ENCODE measurements at places on chromosomes 2 and 18. TPM values are rescaled to one million over a fixed set of nuclear protein-coding genes. Genes with fewer than 3 reads are reported as not detected.
A peak's percentile ranks its signal among the peaks of the same experiment; 100 is the strongest.

DNA sequence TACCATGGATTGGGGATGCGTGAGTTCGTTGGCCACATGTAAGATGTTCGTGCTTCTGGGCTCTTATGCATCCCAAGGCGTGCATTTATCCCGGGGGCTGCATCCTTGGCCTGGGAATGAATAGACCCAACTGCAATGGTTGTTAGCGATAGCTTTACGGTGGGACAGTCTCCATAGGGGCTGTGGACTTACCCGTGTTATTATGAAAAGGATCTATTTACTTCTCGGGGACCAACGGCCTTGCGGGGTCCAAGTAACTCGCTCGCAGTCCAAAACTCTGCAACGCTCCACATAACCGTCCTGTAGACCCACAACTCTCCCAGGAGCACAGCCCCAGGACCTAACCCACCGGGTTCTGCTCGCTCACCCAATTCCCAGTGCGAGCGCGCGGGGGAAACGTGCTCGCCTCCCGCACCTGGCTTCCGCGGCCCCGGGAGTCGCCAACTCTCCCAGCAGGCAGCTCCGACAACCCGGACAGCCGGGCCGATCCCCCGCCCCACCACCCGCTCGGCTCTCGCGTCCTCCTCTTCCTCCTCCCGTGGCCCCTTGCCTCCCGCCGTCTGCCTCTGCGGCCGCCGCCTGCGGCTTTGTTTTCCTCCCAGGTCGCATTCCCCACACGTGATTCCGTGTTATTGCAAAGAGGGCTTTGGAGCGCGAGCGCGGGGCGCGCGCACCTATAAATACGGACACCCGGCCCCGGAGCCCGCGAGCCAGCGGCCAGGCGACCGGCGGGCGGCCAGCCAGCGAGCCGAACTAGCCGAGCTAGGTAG, at the start of gene CABLES1:
TSS of gene CABLES1 (plus strand) at position 706 of the 770 bp plus-strand sequence. CDS start 278 bp downstream, outside the sequence.
- H3K27me3 ChIP-seq = no peaks in the 10 kb centered on the region
- peaks cover 36% of the 10 kb centered on the region for H3K4me1 ChIP-seq
- peak; percentile 68 for DNase-seq
- H3K4me3 ChIP-seq = peak within 1 kb of the TSS; percentile 93
- peaks cover 40% of the 10 kb centered on the region for H3K36me3 ChIP-seq

DNA sequence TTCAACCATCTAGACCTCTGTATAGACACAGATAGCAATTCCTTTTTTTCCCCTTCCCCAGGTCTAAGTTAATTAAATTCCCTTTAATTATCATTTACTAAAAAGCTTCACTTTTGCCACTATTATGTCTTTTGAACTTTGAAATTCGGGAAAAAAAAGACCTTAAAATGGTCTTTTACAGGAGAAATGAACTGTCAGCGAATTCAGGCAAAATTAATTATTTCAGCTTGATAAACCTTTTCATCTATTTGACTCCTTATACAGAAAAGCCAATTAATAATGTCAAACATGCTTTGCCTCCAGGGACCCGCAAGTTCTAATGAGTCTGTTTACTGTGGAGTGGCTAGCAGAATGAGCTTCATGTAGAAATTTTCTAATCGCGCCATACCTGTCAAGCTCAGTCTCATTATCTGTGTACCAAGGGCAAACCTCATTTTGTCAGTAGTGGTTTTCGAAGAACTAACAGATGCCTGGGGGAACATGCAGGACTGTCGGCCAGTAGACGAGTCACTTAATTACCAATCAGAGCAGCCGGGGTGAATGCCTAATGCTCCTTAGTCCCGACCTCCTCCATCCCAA, 287.7 kb downstream of the INSIG2 start:
- no peak overlapping the region for H3K4me3 ChIP-seq
- H3K4me1 ChIP-seq = peaks cover 34% of the 10 kb centered on the region
- no peaks in the 10 kb centered on the region for H3K36me3 ChIP-seq
- H3K27me3 ChIP-seq = no peaks in the 10 kb centered on the region

DNA sequence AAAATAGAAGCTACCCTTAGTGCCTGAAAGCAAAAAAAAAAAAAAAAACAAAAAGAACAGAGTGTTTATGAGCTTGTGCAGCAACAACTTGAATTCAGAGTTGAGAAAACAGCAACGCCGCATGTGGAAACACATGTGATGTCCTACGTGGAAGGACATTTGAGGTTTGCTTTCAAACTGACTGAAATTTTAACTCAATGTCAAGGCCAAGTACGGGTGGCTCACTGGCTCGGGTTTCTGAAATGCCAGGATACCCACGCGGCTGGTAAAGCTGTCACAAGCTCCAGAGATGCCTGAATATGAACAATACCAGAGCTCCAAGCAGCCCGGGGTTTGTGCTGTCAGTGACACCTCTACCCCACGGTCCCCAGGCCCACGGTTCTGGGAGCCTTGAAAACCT, 72.2 kb upstream of the THOC1 start:
- H3K36me3 ChIP-seq = no peaks in the 10 kb centered on the region
- H3K27me3 ChIP-seq = peaks cover 86% of the 10 kb centered on the region
- H3K4me3 ChIP-seq = no peak overlapping the region
- no peaks in the 10 kb centered on the region for H3K4me1 ChIP-seq
- H3K27ac ChIP-seq = no peak overlapping the region
- DNase-seq = no peak

- no peak for DNase-seq
- peaks cover 10% of the 10 kb centered on the region for H3K4me1 ChIP-seq
- no peaks in the 10 kb centered on the region for H3K36me3 ChIP-seq
- no peaks in the 10 kb centered on the region for H3K27me3 ChIP-seq
These were observed 48.6 kb downstream of the EML6 start for GRCh38 chr2:54772110-54772509.

DNA sequence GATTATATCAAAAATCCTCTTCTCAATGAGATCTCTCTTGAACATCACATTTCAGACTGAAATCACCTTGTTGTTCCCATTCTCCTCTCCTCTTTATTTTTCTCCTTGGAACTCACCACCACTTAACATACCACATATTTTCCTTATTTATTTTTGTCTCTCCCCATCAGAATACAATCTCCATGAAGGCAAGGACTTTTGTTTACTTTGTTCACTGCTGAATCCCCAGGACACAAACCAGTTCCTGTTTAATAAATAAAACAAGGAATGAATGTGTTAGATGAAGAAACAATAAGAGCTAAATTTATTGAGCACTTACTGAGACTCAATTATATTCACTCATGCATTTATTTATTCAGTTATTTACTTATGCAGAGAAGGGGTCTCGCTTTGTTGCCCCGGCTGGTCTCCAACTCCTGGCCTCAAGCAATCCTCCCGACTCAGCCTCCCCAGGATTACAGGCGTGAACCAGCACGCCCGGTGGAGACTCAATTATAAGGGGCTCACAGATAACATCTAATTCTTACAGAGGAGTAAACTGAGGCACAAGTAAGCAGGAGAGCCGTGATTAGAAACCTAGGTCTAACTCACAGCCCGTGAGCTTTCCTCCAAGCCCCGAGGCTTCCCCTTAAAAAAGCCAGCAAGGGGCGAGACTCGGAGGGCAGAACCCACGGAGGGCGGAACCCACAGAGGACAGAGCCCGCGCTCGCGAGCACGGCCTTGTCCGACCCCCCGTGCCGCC, 616 bp upstream of the TAF1B start:
- H3K4me3 ChIP-seq = peak overlapping the region; percentile 98
- DNase-seq = no peak
- H3K36me3 ChIP-seq = peaks cover 18% of the 10 kb centered on the region
- H3K27ac ChIP-seq = peak overlapping the region; percentile 92

- no peak for DNase-seq
- H3K4me3 ChIP-seq = no peak overlapping the region
- H3K4me1 ChIP-seq = no peaks in the 10 kb centered on the region
- no peaks in the 10 kb centered on the region for H3K36me3 ChIP-seq
- H3K27ac ChIP-seq = no peak overlapping the region
These were observed 17.0 kb upstream of the DIPK1C start for GRCh38 chr18:74473976-74474640.

GRCh38 chr18:27894746-27895145, 282.2 kb downstream of the CDH2 start:
- H3K27ac ChIP-seq = no peak overlapping the region
- H3K4me1 ChIP-seq = no peaks in the 10 kb centered on the region
- H3K36me3 ChIP-seq = no peaks in the 10 kb centered on the region

- peaks cover 8% of the 10 kb centered on the region for H3K4me1 ChIP-seq
- no peak overlapping the region for H3K27ac ChIP-seq
- DNase-seq = peak; percentile 18
- no peaks in the 10 kb centered on the region for H3K36me3 ChIP-seq
- no peaks in the 10 kb centered on the region for H3K27me3 ChIP-seq
These were observed 871.8 kb downstream of the SLC4A3 start for GRCh38 chr2:220499225-220499624.

- DNase-seq = no peak
- no peaks in the 10 kb centered on the region for H3K4me1 ChIP-seq
- no peaks in the 10 kb centered on the region for H3K36me3 ChIP-seq
- no peak overlapping the region for H3K4me3 ChIP-seq
These were observed 16.4 kb upstream of the IL1RL1 start for GRCh38 chr2:102294802-102295489.

DNA sequence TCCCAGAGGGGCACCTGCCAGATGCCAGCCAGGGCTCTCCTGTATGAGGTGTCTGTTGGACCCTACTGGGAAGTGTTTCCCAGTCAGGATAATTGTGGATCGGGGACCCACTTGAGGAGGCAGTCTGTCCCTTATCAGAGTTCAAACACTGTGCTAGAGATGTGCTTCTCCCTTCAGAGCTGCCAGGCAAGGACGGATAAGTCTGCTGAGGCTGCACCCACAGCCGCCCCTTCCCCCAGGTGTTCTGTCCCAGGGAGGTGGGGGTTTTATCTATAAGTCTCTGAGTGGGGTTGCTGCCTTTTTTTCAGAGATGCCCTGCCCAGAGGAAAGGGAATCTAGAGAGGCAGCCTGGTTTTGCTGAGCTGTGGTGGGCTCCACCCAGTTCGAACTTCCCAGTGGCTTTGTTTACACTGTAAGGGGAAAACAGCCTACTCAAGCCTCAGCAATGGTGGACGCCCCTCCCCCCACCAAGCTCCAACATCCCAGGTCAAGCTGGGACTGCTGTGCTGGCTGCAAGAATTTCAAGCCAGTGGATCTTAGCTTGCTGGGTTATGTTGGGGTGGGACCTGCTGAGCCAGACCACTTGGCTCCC, 324.0 kb upstream of the SETBP1 start:
- no peaks in the 10 kb centered on the region for H3K36me3 ChIP-seq
- no peaks in the 10 kb centered on the region for H3K27me3 ChIP-seq
- DNase-seq = no peak
- H3K4me1 ChIP-seq = peaks cover 17% of the 10 kb centered on the region
- no peak overlapping the region for H3K27ac ChIP-seq

DNA sequence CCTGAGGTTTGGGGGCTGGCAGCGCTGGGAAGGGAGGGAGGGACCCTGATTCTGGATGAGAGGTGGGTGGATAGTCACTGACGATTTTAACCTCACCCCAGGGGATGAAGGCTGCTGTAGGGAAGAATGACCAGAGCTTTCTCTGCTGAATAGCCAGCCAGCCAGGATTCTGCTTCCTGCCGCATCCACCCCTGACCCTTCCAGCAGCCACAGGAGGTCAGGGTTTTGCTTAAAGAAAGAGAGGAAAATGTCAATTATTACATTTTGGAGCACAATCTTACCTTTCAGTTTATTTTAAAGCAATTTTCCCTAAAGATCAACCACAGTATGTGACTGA, 217.7 kb downstream of the GBX2 start:
- no peaks in the 10 kb centered on the region for H3K27me3 ChIP-seq
- DNase-seq = no peak
- H3K27ac ChIP-seq = no peak overlapping the region
- no peak overlapping the region for H3K4me3 ChIP-seq
- no peaks in the 10 kb centered on the region for H3K4me1 ChIP-seq
- H3K36me3 ChIP-seq = peaks cover 13% of the 10 kb centered on the region

- no peaks in the 10 kb centered on the region for H3K27me3 ChIP-seq
- H3K4me3 ChIP-seq = no peak overlapping the region
- peaks cover 7% of the 10 kb centered on the region for H3K36me3 ChIP-seq
These were observed 79.8 kb downstream of the MGAT5 start for GRCh38 chr2:134333646-134334189.

DNA sequence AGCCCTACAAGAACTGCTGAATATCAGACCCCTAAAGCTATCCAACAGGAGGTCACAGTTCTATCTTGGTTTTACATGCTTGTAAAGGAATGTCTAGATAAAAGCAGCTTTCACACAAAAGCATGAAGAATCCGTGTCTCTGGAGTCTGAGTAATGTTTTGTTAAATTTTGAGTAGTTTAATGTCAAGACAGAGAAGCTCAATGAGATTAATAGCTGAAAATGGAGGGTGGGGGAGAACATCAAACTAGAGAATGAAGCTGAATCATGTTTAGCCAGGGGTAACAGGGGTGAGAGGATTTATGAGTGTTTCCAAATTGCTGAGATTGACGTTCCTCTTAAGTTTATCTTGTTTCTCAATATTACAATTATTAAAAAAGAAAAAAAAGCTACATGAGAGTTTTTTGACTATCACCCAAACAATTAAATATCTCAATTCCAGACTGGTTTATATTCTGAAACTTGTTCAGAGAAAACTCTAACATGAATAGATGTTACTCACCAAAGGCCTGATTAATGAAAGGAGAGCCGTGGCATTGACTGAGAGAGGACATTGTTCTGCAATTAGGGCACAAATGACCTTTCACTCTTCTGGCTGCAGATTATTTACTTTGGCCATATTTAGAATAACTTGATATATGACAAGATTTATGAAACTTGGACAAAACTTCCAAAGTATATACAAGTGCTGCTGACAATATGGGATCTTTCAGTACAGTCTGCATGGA, 266.4 kb upstream of the ETAA1 start:
- no peaks in the 10 kb centered on the region for H3K36me3 ChIP-seq
- no peak overlapping the region for H3K4me3 ChIP-seq
- peaks cover 9% of the 10 kb centered on the region for H3K4me1 ChIP-seq
- no peak overlapping the region for H3K27ac ChIP-seq
- H3K27me3 ChIP-seq = no peaks in the 10 kb centered on the region

DNA sequence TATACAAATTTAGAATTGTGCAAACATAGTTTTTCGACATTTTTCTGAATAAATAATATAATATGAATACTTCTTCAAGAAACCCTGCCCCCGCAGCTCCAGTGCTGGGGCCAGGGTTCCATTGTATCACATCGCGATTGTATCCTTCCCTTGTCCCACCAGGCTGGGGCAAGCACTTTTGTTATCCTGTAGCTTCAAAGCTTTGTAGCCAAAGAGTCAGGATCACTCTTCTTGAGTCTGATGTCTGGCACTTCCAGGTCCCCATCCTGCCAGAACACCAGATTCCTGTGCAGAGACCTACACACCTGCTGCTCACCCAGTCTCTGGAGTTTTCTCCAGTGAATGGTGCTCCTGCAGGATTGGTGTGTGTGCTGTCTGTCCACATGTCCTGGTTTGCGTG, 186.9 kb downstream of the ASB1 start:
- H3K27ac ChIP-seq = no peak overlapping the region
- no peaks in the 10 kb centered on the region for H3K36me3 ChIP-seq
- no peaks in the 10 kb centered on the region for H3K4me1 ChIP-seq

GRCh38 chr2:179467111-179467510, 202.5 kb upstream of the SESTD1 start:
- no peak overlapping the region for H3K4me3 ChIP-seq
- H3K36me3 ChIP-seq = no peaks in the 10 kb centered on the region
- DNase-seq = no peak
- no peak overlapping the region for H3K27ac ChIP-seq
- no peaks in the 10 kb centered on the region for H3K27me3 ChIP-seq

GRCh38 chr18:23106575-23106974, 28.7 kb upstream of the CABLES1 start:
- H3K4me1 ChIP-seq = peaks cover 44% of the 10 kb centered on the region
- peak; percentile 80 for DNase-seq
- H3K27me3 ChIP-seq = no peaks in the 10 kb centered on the region
- peak overlapping the region; percentile 64 for H3K27ac ChIP-seq
- H3K36me3 ChIP-seq = peaks cover 22% of the 10 kb centered on the region

AQP4 gene
- total RNA-seq = 1.3 TPM

HEATR5B gene
- total RNA-seq = 13.1 TPM

FSHR gene
- total RNA-seq = not detected
